ENCODE measurements at places on chromosomes 5 and 9.

DNA sequence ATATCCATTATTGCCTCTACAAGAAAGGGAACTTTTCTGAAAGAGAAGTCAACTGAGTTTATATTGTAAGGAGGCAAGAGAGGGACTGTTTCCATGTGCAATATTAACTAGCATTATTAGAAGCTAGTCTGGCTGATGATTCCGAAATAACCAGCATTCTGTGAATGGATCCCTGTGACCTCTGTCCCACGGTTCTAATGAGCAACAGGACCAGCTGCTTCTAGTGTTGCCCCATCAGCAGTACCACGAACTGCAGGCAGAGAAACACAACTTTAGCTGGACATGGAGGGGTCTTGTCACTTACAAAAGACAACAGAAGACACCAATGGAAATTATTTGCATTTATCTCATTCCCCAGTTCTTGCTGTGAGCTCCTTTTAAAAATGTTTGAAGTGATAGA, 95.4 kb downstream of the MUSK start:
- no peak for DNase-seq

DNA sequence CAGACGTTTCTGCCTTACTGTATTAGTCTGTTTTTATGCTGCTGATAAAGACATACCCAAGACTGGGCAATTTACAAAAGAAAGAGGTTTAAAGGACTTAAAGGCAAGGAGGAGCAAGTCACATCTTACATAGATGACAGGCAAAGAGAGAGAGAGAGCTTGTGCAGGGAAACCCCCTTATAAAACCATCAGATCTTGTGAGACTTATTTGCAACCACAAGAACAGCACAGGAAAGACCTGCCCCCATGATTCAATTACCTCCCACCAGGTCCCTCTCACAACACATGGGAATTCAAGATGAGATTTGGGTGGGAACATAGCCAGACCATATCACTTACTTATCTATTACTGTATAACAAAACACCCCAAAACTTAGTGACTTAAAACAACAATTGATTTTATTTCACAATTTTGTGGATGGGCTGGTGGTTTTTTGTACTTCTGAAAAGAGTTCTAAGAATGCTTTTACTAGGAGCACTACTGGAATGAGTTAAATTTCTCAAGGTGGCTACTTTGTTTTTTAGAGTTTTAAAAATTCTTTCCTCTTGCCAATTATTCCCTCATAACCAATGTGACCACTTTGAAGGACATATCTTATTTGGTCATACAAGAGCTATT, 10.3 kb downstream of the RUSC2 start:
- DNase-seq = no peak

DNA sequence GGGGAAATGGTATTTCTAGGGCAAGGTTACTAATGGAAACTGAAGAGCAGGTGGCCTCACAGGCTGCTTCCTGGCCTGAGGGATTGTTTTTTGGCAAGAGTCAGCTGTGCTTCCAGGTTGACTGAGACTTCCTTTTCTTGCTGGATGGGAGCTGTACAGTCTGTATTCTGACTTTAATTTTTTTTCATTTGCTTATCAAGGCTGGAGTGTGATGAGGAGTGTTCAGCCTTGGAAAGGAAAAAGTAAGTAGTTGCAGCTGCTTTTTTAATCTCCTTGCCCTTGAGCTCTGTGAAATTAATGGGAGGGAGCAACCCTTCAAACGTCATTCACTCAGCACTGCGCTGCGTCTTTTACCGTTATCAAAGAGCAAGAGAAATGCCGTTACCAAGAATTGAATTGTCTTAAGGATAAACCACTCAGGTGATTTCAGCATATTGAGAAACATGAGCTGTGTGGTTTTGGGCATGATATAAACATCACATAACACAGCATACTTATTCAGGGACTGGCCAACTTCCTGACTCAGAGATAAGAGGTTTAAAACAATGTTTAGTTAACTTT, 47.6 kb downstream of the AQP7 start:
- no peak for DNase-seq

GRCh38 chr5:40486437-40487275, 193.1 kb upstream of the PTGER4 start:
- no peak for DNase-seq

DNA sequence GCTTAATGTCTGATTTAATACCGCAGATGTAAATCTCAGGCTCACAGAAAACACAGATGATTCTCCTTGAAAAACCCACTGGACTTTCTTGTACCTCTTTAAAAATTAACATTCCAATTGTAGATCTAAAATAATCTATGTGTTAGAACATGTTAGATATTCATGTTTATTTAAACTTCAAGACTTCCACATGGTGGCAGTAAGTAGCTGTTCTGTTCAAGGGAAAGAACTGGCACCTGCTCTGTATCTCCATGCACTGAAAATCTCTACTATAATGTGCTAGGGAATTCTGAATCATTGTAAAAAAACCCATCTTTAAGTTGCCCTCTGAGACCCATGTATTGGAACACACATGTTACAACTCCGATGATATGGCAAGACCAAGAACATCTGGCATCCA, 366.9 kb downstream of the DMRTA1 start:
- no peak for DNase-seq

DNA sequence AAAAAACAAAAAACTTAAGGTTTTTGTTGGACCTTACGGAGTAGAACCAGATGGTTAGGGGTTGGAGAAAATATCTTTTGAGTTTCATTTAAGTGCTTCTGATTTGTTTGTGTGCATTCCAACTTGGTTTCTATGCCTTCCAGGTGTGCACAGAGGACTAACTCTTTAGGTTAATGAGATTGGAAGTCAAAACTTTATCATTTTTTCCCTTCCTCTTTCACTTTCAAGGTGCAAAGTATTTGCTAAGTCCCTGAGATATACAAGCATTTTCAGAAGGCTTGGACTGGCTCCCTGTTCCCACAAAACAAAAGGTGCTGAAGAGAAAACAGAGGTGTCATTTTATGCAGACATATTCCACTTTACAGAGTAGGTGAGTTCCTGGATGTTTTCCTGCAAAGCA, 30.3 kb upstream of the CER1 start:
- DNase-seq = no peak

- DNase-seq = no peak
Observed at GRCh38 chr5:180097163-180097894, 25.8 kb upstream of the RNF130 start.

GRCh38 chr5:139725073-139725830, 70.4 kb upstream of the PSD2 start:
- DNase-seq = no peak

GRCh38 chr5:172303162-172303561, 19.6 kb upstream of the UBTD2 start:
- no peak for DNase-seq

GRCh38 chr5:122424132-122424531, 112.1 kb downstream of the SNCAIP start:
- no peak for DNase-seq

DNA sequence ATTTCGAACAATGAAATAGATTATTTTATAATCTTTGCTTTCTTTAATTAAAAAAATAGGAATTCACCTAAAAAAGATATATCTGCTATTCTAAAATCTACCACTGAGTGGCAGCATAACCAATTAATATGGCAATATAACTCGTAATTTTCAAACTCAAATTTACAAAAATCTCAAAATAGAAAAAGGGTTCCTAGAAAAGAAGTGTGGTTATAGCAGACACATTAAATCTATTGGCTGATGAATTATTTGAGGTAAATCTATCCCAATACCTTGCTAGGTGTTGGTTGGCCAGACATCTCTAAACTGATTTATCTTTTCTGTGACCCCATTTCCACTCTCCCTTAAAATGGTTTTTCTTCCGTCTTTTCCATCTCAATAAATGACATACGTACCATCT, 30.2 kb upstream of the NRG2 start:
- DNase-seq = no peak

DNA sequence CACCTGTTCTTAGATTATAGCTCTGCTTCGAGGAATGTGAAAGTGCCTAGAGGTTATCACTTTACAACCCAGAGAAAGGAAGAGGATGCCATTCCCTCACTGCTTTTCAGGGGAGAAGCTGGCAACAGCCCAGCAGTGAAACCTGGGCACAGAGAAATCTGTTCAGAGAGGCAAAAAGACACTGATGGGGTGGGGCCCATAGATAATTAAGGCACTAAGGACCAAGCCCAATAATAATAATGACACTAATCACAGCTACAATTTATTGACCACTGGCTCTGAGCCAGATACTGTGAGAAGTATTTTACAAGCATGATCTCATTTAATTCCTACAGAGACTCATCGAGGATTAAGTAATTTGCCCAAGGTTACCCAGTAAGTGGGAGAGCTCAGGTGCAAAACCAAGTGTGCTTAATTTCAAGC, 168.3 kb downstream of the PIK3R1 start:
- no peak for DNase-seq

- no peak for DNase-seq
Observed at GRCh38 chr9:127550282-127550681, 61.8 kb upstream of the STXBP1 start.

- DNase-seq = no peak
Observed at GRCh38 chr5:132834057-132834456, 3.6 kb upstream of the SHROOM1 start.

GRCh38 chr9:859251-859650, 17.8 kb downstream of the DMRT1 start:
- no peak for DNase-seq

GRCh38 chr9:111630182-111630963, 761 bp upstream of the DNAJC25 start:
- no peak for DNase-seq

DNA sequence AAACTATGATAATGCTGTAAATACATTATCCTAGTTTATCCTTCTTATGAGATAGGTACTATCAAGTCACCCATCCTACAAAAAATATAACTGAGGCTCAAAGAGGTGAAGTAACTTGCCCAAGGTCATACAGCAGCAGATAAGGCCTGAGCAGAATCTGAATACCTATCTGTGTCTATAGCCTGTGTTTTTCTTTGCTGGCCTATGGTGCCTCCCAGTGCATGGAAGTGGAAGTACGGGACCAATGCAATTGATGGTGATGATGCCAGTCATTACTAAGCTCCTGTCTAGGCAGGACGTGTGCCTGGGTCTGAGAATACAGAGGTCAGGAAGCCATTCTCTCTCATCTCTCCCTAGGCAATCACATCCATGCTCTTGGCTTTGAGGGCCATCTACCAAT, 67.8 kb downstream of the FAT2 start:
- DNase-seq = peak; percentile 23

GRCh38 chr9:4306066-4306776, 6.4 kb upstream of the GLIS3 start:
- no peak for DNase-seq

DNA sequence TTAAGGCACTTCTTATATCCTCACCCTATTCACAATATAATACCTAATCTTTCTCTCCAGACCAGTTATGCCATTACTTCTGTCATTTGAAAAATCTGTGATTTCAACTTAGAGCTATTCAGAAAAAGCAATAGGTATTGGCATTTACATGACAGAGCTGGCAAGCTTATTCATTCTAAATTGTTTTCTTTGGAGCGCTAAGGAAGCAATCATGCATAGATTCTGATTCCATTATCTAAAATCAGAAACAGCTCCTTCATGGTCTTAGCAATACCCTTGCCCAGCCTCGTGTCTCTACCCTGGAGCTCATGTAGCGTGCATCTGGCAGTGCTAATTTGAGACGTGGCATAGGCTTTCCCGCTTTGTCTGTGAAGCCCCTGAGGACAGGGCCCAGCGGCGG, 4.5 kb downstream of the SLC1A1 start:
- DNase-seq = no peak

GRCh38 chr9:14192556-14192955, 121.4 kb downstream of the NFIB start:
- DNase-seq = no peak

DNA sequence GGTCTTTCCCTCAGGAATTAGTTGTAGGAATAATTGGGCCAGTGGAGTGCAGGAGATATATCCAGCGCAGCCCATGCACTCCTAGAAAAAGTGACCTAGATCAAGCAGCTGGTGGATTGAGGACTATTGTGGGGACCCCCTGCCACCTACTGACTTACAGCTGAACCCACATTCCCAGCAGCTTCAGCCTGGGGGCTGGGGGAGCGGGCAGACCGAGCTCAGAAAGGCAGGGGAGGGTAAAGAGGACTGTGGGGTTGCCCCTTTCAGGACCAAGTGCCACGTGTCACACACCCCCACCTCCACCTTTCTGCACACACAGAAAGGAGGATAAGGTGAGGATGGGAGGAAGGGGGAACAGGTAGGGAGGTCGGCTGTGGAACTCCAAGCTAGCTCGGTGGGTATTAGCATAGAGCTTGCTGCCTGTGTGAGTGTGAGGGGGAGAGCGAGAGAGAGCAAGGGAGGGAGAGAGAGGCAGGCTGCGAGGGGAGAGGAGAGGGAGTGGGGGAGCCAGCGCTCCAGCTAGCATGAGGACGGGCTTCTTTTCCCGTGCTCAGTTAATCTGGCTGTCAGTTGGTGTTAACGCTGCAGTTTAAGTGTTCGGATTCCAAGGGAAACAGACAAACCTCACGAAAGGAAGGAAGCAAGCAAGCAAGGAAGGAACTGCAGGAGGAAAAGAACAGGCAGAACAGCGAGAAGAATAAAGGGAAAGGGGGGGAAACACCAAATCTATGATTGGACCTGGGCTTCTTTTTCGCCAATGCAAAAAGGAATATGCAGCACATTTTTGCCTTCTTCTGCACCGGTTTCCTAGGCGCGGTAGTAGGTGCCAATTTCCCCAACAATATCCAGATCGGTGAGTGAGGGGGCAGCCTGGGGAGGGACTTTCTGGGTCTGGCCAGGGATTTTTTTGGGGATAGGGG, at the start of gene GRIA1:
Gene GRIA1 (plus strand): TSS at position 553 of the 920 bp plus-strand sequence.
- DNase-seq = peak; percentile 13

DNA sequence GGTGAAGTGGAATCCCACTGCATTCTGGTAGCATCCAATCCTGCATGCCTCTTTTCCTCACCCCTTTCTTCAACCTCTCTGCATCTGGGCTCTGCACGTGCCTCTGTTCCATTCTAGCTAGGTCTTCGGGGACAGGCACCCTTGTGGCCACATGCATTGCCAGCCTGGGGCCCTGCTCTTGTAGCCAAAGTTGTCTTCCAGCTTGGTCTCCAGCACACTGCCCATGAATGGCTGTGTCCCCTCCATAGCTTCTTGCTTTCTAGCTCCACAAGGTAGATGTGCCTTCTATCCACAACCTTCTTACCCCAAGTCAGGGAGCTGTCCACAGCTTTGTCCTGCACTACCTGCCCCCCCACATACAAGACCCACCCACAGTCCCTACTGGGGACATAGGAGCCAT, 32.6 kb downstream of the ALG2 start:
- no peak for DNase-seq

DNA sequence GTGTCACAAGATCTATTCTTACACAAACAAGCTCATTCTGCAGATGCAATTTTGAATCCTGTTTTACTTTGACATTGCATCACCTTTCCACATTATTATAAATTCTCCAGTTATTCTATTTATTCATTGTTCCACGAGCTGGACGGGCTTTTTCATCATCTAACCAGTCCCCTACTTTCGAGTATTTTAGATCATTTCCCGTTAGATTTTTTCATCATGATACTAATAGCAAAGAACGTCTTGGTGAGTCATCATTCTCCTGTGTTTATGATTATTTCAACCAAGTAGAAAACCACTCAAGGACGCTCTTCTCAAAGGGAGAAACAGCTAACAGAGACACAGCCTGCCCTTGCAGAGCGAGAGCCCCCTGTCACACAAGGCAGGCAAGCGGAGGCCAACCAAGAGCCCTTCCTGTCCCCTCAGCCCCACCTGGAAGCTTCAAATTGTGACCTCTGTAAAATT, 15.1 kb downstream of the BBLN start:
- DNase-seq = no peak

GRCh38 chr5:172799416-172799815, 28.4 kb upstream of the DUSP1 start:
- DNase-seq = no peak

Data from neural crest cell (in vitro differentiated cells).